Mucosa of gallbladder (tissue), 1 donor: ENCODE measurements at places on chromosomes 13 and 19.
A peak's percentile ranks its signal among the peaks of the same experiment; 100 is the strongest.

GRCh38 chr13:77861741-77862140 lies 56.9 kb downstream of the EDNRB start:
- DNase-seq = no peak

- DNase-seq = no peak
These were observed 187.9 kb downstream of the USP12 start for GRCh38 chr13:26983543-26984320.

GRCh38 chr13:50990818-50991506 lies 81.4 kb downstream of the RNASEH2B start:
- DNase-seq = peak; percentile 62

DNA sequence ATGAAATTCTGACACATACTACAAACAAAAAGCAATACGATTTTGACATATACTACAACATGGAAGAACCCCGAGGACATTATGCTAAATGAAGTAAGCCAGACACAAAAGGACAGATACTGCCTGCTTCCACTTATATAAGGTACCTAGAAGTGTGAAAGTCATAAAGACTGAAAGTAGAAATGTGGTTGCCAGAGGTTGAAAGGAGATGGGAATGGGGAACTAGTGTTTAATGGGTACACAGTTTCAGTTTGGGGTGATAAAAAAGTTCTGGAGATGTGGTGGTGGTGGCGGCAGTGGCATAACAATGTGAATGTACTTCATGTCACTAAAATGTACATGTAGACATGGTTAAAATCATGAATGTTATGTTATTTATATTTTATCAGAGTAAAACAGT lies 12.1 kb upstream of the NDFIP2 start:
- no peak for DNase-seq

- DNase-seq = no peak
These were observed 595 bp downstream of the ZNF440 start for GRCh38 chr19:11814700-11815035.
